Right lobe of liver (tissue), 6 donors: ENCODE measurements at places on chromosomes 16 and 17. TPM values are rescaled to one million over a fixed set of nuclear protein-coding genes. Genes with fewer than 3 reads are reported as not detected.

The SYT17 gene
- 14.1 TPM for total RNA-seq

The CBX2 gene
- 0.33 TPM for total RNA-seq

The TNK1 gene
- total RNA-seq = 2.9 TPM

The KIFC3 gene
- total RNA-seq = 50.5 TPM

The RHBDL3 gene
- total RNA-seq = not detected

The CACNG4 gene
- total RNA-seq = not detected

The KRTAP4-4 gene
- total RNA-seq = not detected

The TTLL6 gene
- not detected for total RNA-seq

The HBA2 gene
- 17.8 TPM for total RNA-seq

The C1QL1 gene
- not detected for total RNA-seq

The ZNF652 gene
- total RNA-seq = 16.9 TPM

The MYO15A gene
- total RNA-seq = 6.2 TPM

The ASIC2 gene
- total RNA-seq = 0.12 TPM

The TMEM88 gene
- 2.4 TPM for total RNA-seq

The SLC52A1 gene
- not detected for total RNA-seq

The EVPLL gene
- 1.4 TPM for total RNA-seq
